Effector CD8-positive, alpha-beta T cell (primary cell): ENCODE measurements at places on chromosomes 2 and 18.

DNA sequence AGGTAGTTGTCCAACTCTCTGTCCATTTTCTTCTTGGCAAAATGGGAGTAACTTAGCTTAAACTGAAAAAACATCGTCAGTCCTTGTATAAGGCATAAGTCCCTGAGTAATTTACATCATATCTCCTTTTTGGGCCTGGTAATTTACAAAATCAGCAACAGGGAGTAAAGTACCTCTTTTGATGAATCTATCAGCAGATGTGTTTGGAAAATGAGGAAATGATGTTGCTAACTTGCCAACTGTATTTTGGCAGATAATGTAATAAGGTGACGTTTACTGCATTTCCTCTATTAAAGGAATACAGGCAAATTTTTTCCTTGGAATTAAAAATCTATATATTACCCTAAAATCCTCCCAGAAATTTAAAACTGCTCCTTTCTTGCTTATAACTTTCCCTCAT, 29.2 kb downstream of the ANKRD44 start:
- DNase-seq = no peak

DNA sequence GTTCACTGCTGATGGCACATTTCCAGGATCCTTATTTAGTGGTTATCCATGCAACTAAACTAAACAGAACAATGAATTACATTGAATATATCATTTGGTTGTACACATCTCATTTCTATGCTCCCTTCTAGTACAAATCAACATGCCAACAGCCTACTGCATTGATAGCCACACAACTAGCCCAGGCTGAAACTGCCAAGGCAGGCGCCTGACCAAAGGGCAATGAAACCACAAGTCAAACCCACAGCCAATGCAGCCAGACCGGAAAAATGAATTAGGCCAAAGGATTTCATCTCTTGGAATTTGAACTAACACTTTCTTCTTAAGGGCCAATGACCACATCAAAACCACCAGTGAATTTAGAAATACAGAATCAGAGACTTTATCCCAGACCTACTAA, 196.4 kb downstream of the NOL4 start:
- no peak for DNase-seq

- DNase-seq = no peak
Observed at GRCh38 chr2:217108575-217109027, 248.7 kb upstream of the TNP1 start.

GRCh38 chr2:19857806-19858205, 44.0 kb downstream of the TTC32 start:
- no peak for DNase-seq

DNA sequence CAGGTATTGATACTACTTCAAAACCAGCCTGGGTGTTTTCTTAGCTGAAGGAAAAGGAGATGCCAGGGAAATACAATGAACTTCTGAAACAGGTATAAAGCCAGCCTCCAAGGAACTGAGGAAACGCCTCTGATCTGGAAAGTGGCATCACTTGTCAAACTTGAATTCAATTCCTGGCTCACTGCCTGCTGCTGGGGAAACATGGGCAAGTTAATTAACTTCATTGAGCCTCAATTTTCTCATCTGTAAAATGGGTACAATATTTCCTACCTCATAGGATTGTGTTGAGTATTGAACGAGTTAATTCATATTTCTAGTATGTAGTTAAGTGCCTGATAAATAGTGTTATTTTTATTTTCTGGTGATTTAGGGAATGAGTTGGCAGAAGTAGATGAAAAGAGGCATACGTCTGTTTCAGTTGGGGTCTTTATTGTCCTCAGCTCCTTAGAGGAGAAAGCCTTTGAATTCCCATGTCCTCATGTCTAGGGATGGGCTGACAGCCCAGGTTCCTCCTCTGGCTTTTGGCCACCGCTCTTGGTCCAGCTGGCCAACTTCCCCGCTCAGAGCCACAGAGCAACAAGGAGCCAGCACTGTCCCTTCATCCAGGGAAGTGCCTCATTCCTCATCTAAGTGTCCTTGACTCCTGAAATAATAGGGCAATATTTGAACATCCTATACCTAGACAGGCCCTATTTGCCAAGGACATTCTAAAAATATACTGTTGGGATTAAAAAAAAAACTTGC, 210.5 kb upstream of the GATA6 start:
- no peak for DNase-seq

DNA sequence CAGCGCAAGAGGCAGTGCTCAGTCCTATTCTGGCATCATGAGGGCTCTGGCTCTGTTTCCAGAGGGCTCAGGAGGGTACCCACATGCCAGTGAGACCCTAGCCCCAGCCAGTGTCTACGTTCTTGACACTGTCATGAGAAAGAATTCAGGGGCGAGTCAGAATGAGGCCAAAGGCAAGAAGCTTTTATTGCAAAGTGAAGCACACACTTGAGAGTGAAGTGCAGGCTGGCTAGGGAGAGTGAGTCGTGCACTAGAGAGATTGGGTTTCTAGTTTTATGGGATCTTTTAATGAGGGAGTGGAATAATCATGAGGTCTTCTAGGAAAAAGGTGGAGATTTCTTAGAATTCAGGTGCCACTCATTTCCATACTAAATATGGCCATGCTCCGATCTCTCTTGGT, 164.1 kb downstream of the DCDC2C start:
- DNase-seq = no peak

GRCh38 chr18:13800505-13801259, 23.3 kb upstream of the MC5R start:
- DNase-seq = no peak

DNA sequence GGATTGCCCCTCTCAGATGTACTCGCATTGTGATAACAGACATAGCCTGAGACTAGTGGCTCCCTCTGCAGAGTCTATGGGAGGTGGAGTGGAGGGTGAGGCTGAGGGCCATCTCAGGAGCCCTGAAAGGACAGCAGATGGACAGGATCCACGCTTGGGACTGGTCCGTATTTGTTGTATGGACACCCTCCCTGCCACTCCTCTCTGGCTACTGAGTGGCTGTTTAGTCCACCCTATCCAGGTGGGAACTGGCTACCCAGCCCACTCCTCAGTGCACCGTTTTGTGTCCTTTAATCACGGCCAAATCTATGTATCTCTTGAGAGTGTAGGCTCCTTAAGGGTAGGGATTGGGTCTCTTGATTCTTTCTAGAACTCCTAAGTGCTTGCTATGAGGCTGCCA, 4.5 kb upstream of the GLI2 start:
- no peak for DNase-seq

DNA sequence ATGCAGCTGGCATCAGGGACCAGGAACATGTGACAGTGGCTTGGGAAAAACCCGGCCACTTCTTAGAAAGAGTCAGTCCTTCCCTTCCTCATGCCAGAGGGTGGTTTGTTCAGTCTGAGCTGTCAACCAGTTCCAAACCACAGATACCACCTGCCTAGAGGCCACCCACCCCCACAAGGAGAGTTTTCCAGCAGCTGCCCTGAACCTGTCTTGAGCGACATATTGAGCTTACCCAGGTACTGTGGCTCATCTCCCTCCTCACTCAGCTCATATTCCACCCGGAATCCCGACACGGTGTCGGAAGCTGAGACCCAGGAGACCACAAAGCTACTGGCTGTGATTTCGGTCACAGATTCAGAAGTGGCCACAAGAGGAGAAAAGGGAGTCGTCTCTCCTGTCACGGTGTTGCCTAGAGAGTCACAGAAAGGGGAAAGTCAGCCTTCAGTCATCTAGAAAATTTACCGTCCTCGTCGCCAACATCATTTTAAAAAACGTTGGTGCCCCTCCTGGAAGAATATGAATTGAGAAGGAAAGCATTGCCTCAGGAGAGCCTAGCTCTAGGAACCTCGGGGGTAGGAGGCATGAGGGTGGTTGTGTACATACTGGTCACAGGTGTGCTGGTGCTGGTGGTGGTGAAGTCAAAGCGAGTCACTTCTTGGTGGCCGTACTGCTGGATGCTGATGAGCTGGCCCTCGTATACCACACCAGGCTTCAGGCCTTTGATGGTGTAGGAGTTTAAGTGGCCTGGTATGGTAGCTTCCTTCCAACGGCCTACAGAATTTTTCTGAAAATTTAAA, 26.3 kb downstream of the FN1 start:
- no peak for DNase-seq

DNA sequence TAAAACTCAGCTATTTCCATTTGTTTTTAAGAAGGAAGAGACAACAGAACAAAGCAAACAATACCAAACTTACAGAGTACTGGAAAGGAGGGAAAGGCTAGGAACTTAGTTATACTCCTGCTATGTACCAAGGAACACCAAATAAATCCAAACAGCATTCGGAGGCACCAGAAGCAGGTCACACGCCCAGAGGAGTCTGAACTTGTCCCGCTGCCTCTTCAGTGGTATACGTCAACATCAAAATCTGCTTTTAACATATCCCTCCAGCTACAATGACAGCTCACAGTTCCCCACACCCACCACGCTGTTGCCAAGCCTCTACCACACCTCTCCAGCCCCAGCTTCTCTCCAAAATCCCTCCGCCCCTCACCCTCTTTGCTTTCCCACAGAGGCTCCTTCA, 17.3 kb downstream of the C2orf76 start:
- no peak for DNase-seq

GRCh38 chr2:51760441-51760840, 728.5 kb upstream of the NRXN1 start:
- no peak for DNase-seq

DNA sequence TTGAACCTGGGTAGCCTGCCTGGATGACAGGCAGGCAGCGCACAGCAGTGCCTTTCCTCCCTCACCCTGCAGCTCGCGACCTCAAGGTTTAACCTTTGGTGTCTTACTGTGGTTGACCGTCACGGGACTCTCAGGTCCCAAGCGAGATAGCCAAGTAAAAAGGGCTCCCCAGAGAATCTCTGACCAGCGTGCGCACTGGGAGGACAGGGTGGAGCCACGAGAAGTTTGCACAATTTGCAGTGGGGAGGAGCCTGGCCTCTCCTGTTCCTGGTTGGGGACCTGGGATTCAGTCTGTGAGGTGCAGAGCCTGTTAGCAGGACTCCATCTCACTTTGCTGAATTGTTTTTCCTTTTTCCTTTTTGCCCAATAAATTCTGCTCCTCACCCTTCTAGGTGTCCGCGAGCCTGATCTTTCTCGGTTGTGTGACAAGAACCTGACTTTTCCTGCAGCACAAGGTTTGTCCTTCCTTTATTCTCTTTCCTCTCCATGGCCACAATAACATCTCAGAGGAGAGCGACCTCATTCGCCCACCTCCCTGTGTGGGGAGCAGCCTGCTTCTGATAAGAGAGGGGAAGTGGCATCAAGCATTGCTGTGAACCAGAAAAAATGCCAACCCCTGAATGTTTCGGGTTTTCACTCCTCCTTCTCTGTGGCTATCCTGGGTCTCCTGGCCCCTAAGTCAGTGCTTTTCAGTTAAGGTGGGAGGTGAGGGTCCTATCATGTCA, 36.2 kb downstream of the POU3F3 start:
- DNase-seq = no peak

DNA sequence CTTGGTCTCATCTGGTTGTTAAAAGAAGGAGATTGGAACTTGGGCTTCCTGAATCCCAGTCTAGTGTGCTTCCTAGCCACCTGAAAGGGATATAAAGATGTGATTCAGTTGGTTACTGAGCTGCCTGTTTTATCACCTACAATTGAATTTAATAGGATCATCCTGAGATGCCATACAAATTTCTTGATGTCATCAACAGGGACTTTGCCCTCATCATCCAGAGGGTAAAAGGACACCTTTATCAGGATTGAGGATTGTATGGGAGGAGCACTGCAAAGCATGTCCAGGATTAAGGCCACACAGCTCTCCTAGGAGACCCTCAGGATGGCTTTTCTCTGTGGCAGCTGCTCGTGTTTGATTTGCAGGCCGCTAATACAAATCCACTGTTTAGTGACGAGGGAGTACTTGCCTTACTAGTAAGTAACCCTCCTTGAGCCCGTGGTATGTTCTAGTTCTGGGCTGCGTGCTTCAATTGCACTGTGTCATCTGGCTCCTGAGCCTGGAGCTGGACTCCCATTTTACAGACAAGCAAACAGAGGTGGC, 28.6 kb downstream of the SH3RF3 start:
- DNase-seq = no peak

DNA sequence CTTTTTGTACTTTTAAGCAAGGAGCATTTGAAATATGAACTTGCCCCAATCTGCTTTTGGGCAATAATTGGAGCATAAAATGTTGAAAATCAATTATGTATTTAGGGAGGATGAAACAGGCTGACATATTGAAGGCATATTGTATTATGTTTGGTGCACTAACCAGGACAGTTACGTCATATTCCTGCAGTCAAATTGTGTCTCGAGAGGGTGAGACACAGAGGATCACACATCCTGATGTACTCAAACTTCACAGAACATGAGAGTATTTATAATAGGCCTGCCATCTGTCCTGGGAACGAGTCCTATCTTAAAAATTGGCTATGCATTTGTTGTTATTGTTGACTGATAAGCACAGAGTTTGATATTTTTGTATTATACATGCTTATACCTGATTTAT, 44.7 kb downstream of the TANC1 start:
- no peak for DNase-seq

DNA sequence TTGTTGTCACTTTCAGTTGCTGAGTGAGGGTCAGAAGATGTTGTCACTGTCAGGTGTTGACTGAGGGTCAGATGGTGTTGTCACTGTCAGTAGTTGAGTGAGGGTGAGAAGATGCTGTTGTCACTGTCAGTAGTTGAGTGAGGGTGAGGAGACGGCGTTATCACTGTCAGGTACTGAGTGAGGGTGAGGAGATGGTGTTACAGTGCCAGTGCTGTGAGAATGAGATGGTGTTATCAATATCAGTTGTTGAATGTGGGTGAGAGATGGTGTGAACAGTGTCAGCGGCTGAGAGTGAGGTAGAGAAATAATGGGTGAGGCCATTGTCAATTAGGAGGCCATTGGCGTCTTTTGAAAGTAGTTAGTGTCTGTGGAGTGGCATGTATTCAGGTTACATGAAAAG, 1.6 kb upstream of the ATP9B start:
- DNase-seq = no peak

GRCh38 chr2:232042911-232043574, 81.5 kb downstream of the DIS3L2 start:
- DNase-seq = no peak

DNA sequence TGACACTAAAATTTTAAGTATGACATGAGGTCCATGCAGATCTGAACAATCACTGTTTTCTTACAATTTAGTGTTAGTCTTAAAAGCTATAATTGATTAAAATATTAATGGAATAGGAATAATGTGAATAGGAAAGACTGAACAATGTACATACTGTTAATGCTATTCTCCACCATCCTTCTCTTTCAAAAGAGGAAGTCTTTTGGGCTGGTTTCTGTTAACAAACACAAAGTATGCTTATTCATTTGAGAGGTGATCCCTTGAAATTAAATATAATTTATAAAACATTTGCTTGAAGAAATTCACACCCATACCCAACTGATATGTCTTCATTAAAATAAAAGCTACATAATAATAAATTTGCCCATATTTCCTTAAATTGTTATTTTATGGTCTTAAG, 2.3 kb downstream of the STPG4 start:
- DNase-seq = no peak

- DNase-seq = no peak
Observed at GRCh38 chr2:25341011-25341727, 556 bp downstream of the DNMT3A start.
